ENCODE measurements at places on chromosomes 6 and 20.

DNA sequence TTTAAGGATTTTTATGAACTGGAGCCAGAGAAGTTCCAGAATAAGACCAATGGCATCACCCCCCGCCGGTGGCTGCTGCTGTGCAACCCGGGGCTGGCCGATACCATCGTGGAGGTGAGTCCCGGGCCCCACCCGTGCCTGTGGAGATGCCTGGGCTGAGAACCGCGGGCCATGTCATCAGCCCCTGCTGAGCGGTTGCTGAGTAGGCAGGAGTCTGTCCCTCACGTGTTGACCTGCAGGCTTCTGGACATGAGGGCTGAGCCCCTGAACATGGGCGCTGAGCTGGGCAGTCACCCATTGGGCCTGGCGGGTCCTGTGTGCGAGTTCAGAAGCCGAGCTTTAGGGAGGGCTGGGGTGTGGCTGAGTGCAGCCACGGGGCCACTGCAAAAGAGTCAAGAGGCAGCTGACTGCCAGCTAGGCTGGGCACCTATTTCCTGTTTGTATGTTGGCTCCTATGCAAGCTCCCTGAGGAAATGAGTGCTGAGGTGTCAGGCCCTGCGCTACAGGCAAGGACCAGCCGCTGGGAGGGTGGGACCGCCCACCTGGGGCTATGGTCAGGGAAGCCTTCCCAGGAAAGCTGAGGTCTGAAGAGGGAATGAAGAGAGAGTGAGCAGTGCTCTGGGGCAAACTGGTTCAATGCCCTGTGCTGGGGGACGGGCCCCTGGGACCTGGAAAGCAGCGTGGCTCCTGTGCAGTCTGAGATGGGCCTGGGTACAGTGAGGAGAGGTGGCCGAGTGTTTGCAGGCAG, 34.3 kb downstream of the PYGB start:
- DNase-seq, result no peak

GRCh38 chr20:38986663-38987062, 24.5 kb downstream of the DHX35 start:
- peak; percentile 55 for DNase-seq

GRCh38 chr20:47493175-47493962, 8.3 kb upstream of the NCOA3 start:
- DNase-seq, result peak; percentile 76

- no peak for DNase-seq
Observed at GRCh38 chr6:36605560-36606391, 11.6 kb downstream of the SRSF3 start.

DNA sequence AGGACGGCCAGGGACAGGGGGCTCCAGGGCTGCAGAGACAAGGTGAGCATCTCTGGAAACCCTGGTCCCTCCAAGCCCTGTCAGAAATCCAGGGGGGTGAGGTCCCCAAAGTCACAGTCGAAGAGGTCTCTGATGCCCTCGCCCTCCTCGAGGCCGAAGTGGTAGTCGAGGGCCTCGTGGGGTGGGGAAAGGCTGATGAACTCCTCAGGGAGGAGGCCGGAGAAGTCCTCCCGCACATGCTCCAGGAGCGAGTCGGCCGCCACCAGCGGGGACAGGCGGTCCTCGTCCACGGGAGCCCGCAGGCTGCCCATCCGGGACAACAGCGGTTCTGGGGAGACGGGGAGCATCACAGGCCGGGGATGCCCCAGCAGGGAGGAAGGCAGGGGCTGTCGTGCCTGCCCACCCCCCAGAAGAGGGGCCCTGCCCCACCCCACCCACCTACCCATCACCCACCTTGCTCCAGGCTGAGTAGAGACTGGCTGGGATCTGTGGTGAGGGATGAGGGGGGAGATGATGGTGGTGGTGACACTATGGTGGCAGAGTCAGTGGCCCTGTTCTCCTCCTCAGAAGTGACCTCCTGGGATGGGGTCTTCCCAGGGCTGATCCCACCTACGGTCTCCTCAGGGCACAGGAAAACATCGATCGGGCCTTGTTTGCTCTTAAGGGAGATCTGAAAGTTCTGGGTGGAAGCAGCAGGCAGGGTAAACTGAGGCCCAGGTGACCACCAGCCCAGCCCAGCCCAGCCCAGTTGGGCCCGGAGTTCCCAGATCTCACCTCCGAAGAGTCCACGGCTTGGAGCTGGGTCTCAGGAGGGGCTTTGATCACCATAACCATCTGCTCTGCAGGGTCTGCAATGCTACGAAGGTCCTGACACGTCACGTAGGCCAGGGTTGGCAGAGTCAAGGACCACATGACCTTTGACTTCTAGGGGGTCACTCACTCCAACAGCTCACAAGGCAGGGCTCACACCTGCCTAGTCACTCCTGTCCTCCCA, 2.7 kb upstream of the NECAB3 start:
- no peak for DNase-seq

- no peak for DNase-seq
Observed at GRCh38 chr6:125987026-125987617, 782 bp downstream of the TRMT11 start.

GRCh38 chr20:31860390-31861134, 9.8 kb downstream of the DUSP15 start:
- peak; percentile 57 for DNase-seq

GRCh38 chr6:26495281-26495680, 4.8 kb upstream of the BTN1A1 start:
- DNase-seq, result no peak
